Activated CD8-positive, alpha-beta memory T cell treated with anti-CD3 and anti-CD28 coated beads for 24 hours (primary cell): ENCODE measurements at places on chromosomes 2 and 18.

DNA sequence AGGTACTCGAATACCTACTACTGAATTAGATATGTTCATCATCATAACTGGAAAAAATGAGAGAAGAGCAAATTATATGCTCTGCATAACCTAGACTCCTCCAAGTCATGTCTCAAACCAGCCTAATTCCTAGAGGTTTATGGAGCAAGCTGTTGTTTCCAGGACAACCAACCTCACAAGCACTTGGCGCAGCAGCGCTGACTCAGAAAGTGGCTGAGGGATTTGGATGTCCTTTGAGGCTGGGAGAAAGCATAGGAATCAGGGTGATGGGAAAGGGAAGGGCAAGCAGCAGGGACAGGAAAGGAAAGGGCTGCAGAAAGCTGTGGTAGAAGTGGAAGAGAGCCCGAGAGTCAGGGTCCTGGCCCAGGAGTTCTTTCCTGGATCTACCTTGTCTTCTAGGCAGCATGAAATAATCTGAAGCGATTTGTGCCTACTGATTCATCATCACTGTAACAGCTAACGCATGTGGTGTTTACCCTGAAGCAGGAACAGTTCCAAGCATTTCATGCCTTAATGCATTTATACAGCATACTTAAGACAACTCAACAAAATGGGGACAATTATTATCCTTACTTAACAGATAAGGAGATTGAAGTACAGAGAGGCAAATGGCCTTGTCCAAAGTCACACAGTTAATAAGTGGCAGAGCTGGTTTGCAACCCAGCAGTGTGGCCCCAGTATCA is 3.7 kb downstream of the PLEK start:
- DNase-seq = no peak

DNA sequence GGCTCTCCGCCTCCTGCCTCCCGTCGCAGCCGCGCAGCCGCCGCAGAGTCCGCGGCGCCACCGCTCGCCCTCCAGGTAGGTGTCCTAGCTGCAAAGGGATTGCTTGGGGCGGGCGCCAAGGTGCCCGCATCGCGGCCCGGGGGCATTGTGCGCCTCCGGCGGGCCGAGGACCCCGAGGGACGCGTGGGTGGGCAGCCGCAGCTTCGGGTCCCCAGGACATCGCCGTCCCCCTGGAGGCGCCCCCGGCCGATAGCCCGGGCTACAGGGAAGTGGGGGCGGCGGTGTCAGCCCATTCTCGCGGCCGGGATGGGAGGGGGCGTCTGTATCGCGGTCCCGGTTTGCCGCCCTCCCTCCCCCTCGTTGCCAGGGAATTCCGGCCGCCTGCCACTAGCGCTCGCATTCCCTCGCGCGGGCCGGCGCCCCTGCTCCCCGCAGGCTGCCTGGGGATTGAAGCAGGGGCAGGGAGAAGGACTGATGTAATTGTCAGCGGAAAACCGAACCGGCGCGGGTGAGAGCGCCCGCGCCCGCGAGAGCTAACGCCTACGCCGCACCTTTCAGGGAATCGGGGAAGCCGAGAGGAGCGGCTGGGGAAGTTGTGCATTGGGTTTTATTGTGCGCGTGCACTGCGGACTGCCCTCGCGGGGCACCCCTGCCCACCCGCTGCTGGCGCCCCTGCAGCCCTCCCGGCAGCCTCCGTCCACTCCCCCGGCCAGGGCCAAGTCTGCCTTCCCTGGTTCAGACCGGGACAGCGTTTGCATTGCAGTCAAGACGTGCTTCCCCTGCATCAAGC is 483 bp downstream of the OSBPL6 start:
- peak; percentile 62 for DNase-seq

GRCh38 chr2:24885221-24886125 is 34.6 kb downstream of the ADCY3 start:
- DNase-seq = no peak

- DNase-seq = no peak
These were observed 34.2 kb upstream of the YPEL5 start for GRCh38 chr2:30112561-30112960.

DNA sequence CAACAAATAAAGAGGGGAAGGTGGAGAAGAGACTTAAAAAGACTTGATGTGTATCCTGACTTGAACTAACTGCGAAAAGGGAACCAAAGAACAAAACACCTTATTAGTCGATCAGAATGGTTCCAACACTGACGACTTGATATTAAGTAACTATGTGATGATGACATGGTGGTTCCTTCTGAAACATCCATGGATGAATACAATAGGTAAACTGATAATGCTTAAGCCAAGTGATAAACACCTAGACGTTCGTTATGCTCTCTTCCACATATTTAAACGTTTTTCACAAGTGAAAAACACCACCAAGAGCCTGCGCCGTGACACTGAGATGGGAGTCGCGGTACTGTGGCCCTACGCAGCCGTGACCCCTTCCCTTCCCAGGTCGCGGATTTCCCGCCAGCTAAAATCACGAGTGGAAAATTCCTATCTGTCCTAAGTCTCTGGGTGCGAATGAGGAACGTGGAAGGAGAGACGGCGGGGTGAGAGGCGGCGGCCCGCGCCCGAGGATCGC is 797 bp downstream of the TTC32 start:
- DNase-seq = no peak

DNA sequence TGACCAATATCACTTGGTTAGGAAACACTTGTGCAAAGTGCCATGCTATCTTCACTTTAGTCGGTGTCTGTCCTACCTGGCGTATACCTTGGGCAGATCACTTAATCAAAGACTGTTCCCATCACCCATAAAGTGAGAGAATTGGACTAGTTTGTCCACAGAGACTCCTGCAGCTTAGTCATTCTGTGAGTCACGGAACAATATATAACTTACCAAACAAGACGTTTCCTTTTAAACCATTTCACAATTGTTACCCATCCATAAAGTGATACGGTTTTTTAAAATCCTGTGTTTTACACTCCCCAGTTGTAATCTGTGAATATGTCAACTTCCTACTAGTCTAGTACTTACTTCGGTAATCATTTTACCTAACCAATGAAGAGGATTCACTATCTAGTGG is 499.3 kb upstream of the SMIM21 start:
- no peak for DNase-seq

GRCh38 chr18:24877546-24877945 is 417.1 kb downstream of the HRH4 start:
- DNase-seq = no peak

DNA sequence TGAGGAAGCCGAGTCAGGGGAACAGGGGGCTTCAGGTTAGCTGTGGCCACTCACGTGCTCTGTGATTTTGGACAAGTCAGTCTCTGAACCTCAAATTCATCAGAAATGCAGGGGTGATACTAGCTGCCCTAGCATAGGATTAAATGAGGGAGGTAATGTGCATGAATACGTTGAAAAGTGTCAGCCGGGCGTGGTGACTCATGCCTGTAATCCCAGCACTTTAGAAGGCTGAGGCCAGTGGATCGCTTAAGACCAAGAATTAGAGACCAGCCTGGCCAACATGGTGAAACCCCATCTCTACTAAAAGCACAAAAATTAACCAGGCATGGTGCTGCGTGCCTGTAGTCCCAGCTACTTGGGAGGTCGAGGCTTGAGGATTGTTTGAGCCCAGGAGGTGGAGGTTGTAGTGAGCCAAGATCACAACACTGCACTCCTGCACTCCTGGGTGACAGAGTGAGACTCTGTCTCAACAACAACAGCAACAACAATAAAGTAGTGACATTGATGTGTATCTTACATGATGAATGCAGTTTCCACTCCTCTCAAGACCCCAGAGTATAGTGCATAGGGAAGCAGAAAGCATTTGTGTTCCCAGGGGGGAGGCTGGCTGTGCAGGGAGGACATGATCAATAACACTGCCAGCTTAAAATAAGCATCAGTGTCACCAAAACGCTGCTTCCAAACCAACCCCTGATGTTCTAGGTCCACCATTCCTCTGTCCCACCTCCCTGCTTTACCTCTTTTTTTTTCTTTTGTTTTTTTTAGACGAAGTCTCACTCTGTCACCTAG is 68.8 kb downstream of the HNRNPLL start:
- no peak for DNase-seq

GRCh38 chr18:2396162-2396505 is 175.2 kb downstream of the METTL4 start:
- DNase-seq = no peak

- DNase-seq = peak; percentile 45
These were observed 1.9 kb upstream of the ITSN2 start for GRCh38 chr2:24362253-24362652.

DNA sequence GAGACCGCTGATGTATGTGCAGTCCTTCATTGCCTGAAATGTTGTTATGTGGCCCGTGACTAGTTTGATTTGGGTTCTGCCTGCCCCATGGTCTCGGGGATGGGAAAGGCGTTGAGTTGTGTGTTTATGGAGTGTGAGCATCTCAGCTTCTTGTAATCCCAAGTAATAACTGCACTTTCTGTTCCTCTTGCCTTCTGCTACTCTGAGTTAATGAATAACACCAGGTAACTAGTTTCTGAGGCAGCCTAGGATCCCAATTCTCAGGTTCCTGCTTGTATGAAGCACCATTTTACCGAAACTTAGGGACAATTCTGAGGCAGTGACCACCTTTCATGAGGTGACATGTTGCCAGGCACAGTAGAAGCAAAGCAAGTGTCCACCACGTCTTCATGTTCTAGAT is 170.0 kb downstream of the ALK start:
- no peak for DNase-seq

DNA sequence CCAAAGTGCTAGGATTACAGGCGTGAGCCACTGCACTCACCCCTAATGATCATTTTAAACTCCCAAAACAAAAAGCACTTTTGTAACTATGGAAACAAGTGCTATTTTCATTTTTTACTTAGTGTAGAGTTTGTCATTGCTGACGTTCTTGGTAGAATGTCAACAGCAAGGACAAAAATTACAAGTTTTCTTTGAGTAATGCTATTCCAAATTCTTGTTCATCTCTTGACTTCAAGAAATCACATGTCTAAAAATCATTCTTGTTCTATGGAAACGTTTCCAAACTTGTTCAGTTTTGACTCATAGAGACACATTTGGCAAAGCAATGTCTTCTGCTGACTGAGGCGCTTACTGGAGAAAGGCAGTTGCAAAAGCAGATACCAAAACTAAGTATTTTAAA is 82.6 kb downstream of the MBP start:
- DNase-seq = no peak

DNA sequence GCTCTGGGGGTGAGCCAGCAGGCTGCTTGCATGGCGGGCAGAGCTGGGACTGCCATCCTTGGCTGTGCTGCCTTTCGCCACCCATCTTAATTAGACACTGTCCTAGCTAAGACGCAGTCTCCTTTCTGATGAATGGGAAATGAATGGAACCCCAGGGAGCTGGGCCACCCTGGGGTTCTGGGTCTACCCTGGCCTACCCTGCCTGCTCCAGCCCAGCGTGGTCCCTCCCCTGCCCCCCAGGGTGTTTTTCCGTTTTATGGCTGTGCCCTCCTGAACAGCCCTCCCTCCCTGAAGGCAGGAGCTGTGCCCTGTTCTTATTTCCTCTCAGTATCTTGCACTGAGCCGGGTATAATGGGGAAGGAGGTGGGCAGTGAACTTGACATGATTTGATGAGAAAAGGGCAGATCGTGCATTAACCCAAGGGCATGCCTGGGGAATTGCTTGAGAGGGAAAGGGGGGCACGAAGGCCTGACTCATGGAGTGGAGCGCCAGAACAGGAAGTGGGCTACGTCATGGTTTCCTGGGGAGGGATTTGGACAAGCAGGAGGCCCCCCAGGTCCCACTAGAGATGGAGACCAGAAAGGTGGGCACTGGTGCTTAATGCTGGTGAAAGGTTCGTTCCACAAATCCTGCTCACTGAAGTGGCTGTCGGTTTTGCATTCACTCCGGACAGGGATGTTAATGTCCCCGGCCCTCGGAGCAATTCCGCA is 165.0 kb downstream of the KLHL29 start:
- no peak for DNase-seq
